Left lung (tissue), 14 donors: ENCODE measurements at places on chromosomes 1 and 21. TPM values are rescaled to one million over a fixed set of nuclear protein-coding genes. Genes with fewer than 3 reads are reported as not detected.

The A3GALT2 gene
- not detected for polyA plus RNA-seq

DNA sequence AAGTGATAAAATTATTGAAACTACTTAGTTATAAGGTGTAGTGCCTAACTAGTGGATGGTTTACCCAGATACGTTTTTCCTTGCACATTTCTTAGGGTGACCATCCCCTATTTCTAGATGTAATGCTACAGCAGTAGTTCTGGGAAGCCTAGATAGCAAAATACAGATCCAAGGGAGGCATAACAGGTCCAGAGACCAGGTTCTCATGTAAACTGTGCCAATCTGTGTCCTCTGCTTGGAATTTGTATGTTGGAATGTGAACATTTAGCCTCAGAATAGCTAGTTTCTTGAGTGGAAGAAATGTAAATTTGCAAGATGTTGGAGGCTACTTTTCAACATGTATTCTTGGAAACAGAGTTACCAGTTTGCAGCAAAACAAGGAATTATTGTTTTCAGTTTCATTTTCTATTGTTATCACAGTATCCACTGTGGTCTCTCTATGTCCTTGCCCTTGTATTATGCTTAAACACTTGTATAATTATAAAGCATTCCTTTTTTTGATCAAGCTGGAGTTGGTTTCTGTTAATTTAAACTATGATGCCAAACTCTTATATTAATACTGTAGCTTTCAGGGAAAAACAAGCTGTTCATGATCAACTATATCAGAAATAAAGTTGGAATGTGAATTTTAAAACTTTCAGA is 102.0 kb upstream of the BRINP3 start:
- no peak for DNase-seq

DNA sequence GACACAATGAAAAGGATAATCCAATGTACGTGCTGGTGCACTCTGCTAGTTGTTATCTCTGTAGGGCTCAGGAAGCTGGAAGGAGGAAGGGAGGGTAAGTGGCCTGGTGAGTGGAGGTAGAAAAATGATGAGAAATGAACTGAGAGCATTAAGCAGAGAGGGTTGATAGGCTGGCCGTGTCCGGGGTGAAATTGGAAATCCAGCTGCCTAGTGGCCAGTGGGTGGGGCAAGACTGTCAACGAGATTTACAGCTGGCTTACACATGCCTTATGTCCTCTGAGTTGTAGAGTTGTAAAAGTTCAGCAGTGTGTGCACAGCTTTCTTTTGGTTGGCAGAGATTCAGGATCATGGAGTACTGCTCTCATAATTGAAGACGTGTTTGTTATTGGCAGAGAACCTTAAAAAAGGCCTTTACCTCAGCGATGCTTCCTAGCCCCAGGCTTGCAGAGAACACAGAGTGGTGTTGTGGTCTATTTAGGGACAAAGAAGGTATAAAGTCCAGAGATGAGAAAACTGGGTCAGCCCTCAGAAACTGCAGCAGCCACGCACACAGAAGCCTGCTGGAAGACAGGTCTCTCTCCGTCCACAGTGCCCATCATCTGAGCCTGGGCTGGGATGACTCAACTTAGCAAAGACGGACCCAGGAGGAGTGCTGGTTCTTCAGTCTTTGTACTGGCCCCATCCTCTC is 132.4 kb downstream of the EDEM3 start:
- DNase-seq: no peak

The RGS1 gene
- polyA plus RNA-seq: 5.0 TPM

DNA sequence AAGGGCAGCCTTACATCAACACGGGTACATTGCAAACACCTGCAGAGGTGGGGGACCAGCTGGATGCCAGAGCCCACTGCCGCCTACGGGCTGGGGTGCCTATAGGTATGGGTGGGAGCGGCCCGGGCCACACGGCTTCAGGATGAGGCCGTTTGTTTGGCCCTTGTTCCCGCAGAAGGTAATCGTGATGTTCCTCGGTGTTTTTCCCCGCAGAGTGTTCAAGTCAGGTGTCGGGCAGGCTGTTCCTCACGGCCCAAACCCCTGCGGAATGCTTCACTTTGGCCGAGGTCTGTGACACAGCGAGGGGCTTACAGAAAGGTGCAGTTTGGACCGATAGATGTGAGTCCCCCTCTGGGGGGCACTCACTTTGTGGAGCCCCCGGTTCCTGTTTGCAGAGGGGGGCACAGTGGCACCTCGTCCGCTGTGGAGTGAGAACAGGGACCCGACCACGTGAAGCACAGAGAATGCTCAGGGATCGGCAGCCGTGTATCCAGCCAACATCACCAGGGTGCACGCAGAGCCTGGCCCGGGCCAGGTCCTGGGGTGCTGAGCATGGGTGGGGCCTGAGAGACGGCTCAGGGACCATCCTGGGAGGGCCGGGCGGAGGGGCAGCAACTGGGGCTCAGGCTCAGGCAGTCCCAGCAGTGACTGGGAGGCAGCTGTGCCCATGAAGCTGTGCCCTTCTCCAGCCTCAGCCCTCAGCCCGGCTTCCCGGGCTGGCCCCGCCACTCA is 453 bp upstream of the TTLL10 start:
- no peak for DNase-seq

DNA sequence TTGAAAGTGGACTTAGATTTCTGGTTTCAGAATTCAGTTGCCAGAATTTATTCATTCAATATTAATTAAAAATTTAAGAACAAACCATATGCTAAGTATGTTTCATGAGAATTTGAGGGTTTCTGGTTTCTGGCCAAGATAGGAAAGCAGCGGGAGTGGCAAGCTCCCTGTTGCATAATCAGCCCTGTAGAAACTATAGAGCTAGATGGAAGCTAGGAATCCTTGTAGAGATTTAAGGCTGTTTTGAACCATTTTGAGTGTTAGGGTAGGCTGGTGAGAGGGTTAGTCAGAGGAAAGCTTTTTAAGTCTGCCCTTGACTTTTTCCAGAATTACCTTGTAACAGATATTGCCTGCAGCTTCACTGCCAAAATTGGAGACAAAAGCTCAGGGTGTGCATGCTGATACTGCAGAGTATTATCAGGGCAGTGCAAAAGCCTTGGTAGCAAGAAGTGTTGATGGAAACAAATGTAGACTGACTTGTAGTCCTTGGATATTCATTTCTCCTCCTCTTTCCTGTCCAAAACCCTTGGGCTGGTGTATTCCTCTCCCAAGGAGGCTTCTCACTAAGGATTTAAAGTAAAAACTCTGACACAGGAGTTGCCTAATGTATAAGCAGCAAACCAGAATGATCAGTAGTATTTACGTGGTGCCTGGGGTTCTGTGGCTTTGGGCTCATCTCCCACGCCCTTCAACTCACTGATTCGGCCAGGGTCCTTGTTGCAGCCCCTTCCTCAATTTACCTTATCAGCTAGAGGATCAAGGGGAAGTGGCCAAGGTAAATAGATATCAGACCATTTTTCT is 12.6 kb upstream of the GIPC2 start:
- DNase-seq: no peak
